ENCODE measurements at places on chromosomes 11 and 22.

- no peaks in the 10 kb centered on the region for H3K27me3 ChIP-seq
- peaks cover 2% of the 10 kb centered on the region for H3K4me1 ChIP-seq
- H3K36me3 ChIP-seq = no peaks in the 10 kb centered on the region
- DNase-seq = no peak
Observed at GRCh38 chr11:79150966-79151365, 289.9 kb downstream of the TENM4 start.

DNA sequence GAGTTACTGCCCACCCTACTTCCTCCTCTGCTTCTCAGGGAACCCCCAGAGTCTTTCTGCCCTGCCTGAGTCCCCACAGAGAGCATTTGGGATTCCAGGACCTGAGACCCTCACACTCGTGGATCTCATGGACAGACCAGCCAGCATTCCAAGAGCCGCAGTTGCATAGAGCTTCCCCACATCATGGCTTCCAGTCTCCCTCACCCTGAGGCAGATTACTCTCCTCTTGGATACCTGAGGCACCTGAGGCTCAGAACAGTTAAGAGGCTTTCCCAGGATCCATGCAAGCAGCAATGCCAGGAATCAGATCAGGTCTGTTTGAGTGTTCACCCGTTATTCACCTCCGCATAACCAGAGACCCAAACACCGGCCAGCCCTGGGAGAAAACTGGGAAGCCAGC, 102.2 kb downstream of the TRIM29 start:
- no peak overlapping the region for H3K27ac ChIP-seq
- no peak for DNase-seq
- H3K4me3 ChIP-seq = no peak overlapping the region
- no peaks in the 10 kb centered on the region for H3K4me1 ChIP-seq

GRCh38 chr11:32870676-32871075, 21.9 kb upstream of the QSER1 start:
- H3K4me1 ChIP-seq = no peaks in the 10 kb centered on the region
- no peak overlapping the region for H3K27ac ChIP-seq
- DNase-seq = no peak
- no peaks in the 10 kb centered on the region for H3K36me3 ChIP-seq

DNA sequence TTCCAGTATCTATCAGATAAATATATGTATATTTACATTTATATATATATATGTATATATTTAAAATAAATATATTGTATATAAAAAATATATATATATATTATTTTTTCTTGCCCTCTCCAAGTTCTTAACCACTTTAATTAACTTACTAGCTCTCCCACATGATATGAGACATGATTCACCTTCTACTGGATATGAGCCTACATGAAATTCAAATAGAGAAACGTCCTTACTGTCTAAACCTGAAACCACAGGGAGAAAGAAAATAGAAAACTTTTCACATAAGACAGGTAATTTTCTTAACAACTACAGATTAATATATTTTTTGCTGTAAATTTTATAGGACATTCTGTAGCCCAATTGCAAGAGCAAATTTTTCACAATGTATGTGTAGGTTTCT, 391.6 kb downstream of the ETS1 start:
- H3K4me3 ChIP-seq = no peak overlapping the region
- DNase-seq = no peak
- no peak overlapping the region for H3K27ac ChIP-seq
- H3K36me3 ChIP-seq = no peaks in the 10 kb centered on the region
- no peaks in the 10 kb centered on the region for H3K4me1 ChIP-seq

- no peaks in the 10 kb centered on the region for H3K4me1 ChIP-seq
- H3K4me3 ChIP-seq = no peak overlapping the region
- H3K36me3 ChIP-seq = no peaks in the 10 kb centered on the region
- peak overlapping the region; percentile 85 for H3K27ac ChIP-seq
- H3K27me3 ChIP-seq = no peaks in the 10 kb centered on the region
Observed at GRCh38 chr11:120314861-120315260, 10.2 kb upstream of the TLCD5 start.

DNA sequence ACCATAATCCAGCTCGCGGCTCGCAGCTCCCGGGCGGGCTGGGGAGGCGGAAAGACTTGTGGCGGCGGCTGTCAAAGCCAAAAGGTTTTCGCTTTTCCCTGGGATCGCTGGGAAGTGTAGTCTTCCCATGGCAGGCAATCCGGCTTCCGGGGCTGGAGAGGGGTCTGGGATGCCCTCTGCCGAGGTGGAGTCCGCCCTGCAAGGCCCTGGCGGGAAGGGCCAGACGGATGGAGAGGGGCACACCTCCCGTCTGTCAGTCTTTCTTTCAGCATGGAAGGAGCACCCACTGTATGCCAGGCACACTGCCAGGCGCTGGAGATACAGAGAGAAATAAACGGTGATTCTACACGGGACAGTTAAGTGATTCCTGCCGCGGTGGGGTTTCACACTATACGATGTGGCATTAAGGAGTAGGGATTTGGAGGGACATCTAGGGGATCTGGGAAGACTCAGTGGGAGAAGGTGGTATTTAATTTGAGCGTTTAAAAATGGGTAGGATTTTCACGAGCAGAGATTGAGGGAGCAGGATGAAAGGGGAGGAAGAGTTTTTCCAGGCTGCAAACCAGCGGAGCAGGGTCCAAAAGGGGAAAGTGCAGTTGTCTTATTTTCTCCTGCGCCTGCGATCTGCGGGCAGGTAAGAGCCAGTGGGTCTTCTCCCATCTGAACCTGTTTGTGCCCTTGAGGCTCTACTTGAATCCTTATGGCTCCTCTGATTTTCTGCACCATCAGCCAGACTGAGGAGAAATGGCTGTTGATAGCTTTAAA, at the start of gene BACE1:
Gene BACE1 (minus strand): TSS at position 60 of the 765 bp plus-strand sequence. CDS start 461 bp downstream, outside the sequence.
- no peaks in the 10 kb centered on the region for H3K36me3 ChIP-seq
- H3K27ac ChIP-seq = peak within 1 kb of the TSS; percentile 78
- peaks cover 40% of the 10 kb centered on the region for H3K4me1 ChIP-seq
- no peak for DNase-seq
- H3K4me3 ChIP-seq = peak within 1 kb of the TSS; percentile 90
- H3K27me3 ChIP-seq = no peaks in the 10 kb centered on the region

GRCh38 chr22:19105867-19106802, 16.1 kb downstream of the DGCR2 start:
- H3K4me1 ChIP-seq = peaks cover 20% of the 10 kb centered on the region
- H3K27me3 ChIP-seq = no peaks in the 10 kb centered on the region
- no peak overlapping the region for H3K4me3 ChIP-seq

DNA sequence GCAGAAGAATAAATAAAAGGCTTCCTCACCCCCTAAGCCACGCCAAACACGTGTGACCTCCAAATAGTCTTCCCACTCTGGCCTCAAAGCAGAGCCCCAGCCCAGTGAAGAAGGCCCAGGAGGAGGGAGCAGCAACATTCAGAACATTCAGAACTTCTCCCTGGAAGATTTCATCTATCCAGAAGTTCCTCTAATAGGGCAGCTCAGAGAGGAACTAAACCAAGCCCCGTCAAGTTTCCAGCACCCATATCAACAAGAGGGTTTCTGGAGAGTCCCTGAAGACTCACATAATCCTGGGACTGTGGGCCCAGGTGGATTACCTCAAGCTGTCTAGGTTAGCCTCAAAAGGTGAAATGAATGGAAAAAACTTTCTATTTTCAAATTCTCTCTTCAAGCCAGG, 39.4 kb downstream of the PC start:
- no peaks in the 10 kb centered on the region for H3K27me3 ChIP-seq
- no peak overlapping the region for H3K27ac ChIP-seq
- no peak overlapping the region for H3K4me3 ChIP-seq
- H3K4me1 ChIP-seq = peaks cover 12% of the 10 kb centered on the region
- H3K36me3 ChIP-seq = no peaks in the 10 kb centered on the region
- no peak for DNase-seq

- peaks cover 26% of the 10 kb centered on the region for H3K4me1 ChIP-seq
- H3K4me3 ChIP-seq = peak within 1 kb of the TSS; percentile 29
Observed at GRCh38 chr11:117796872-117797529, at the start of gene DSCAML1. DSCAML1 (minus strand) TSS chr11:117797216; CDS start chr11:117797079, 137 bp downstream.

- DNase-seq = no peak
- H3K36me3 ChIP-seq = no peaks in the 10 kb centered on the region
- H3K4me1 ChIP-seq = peaks cover 56% of the 10 kb centered on the region
- no peaks in the 10 kb centered on the region for H3K27me3 ChIP-seq
Observed at GRCh38 chr11:66891851-66892660, 35.2 kb downstream of the LRFN4 start.

DNA sequence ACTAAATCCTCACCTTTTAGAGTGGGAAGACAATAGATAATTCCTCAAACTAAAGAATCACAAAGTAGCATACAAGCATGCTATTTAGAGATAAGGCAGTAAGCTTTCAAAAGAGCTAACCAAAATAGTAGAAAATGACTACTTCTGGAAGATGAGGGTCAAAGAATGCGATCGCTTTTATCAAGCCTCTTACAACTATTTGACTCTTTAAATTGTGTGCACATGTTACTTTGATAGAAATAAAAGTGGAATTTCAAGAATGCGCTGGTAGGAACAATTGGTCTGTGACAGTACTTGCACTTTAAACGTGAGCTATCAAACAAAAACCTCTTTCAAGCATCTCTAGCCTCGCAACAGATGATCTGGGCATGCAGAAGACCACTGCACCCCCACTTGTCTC, 97.3 kb downstream of the COMMD9 start:
- DNase-seq = no peak
- no peak overlapping the region for H3K4me3 ChIP-seq
- no peak overlapping the region for H3K27ac ChIP-seq
- H3K27me3 ChIP-seq = no peaks in the 10 kb centered on the region
- H3K36me3 ChIP-seq = no peaks in the 10 kb centered on the region

DNA sequence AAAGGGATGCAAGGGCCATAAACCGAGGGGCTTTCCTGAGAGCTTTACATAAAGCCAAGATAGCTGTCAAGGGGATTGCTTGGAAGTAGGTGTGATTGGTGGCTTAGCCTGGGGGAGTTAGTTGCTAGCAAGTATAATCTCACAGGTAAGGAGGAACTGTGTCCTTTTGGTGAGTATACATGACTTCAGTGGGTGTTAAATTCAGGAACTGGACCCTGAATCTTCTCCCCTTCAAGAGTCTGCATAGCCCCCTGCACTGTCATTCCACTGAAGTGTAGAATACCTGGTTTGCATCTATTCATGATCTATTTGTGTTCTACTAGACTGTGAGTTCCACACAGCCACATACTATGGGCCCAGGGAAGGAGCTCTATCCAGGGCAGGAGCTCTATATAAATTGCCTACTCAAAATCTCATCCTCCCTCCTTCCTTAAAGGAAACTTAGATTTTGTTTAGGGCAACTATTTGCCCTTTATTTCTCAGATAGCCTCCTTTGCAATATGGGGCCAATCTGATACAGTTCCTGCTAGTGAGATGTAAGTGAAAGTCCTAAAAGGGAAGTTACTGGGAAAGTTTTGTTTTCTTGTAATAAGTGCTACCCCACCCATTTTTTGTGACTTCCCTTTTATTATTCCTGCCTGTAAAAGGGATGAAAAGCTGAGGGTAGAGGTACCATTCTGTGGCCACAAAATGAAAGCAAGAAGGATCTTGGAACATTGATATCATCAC, 120.5 kb downstream of the PGR start:
- no peaks in the 10 kb centered on the region for H3K36me3 ChIP-seq
- no peak overlapping the region for H3K27ac ChIP-seq
- DNase-seq = no peak
- H3K27me3 ChIP-seq = no peaks in the 10 kb centered on the region

GRCh38 chr11:66107600-66108510, 37.8 kb downstream of the PACS1 start:
- no peak overlapping the region for H3K27ac ChIP-seq
- DNase-seq = no peak
- H3K4me3 ChIP-seq = no peak overlapping the region

DNA sequence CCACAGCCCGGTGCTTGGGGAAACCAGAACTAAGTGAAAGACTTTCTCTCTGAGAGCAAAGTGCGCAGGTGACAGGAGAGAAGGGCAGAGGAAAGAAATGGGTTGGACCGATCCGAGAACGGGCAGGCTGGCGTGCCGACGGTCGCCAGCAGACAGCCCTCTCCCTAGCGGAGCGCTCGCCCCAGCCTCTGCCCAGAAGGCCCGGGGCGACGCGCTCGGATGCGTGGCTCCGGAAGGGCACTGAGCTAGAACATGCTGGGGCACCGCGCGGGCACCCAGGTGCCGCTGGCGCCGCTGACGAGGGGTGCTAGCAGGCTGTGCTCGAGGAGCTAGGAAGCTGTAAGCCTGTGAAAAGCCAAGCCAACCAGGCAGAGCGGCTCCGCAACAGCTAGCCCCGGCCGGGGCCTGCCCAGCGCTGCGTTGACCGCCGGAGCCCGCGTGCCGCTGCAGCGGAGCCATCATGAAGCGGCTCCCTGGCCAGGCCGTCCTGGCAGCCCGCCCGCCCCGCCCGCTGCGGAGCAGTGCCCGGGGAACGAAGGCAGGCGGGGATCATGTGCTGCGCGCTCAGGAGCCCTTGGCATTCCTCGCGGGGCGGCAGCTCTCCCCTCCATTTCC, 22.1 kb upstream of the RRAS2 start:
- peak overlapping the region; percentile 54 for H3K4me3 ChIP-seq
- no peak for DNase-seq
- H3K4me1 ChIP-seq = peaks cover 4% of the 10 kb centered on the region
- H3K27ac ChIP-seq = peak overlapping the region; percentile 58

- no peaks in the 10 kb centered on the region for H3K27me3 ChIP-seq
- DNase-seq = no peak
- no peak overlapping the region for H3K4me3 ChIP-seq
- no peak overlapping the region for H3K27ac ChIP-seq
Observed at GRCh38 chr22:46337870-46338269, 2.4 kb downstream of the TRMU start.

DNA sequence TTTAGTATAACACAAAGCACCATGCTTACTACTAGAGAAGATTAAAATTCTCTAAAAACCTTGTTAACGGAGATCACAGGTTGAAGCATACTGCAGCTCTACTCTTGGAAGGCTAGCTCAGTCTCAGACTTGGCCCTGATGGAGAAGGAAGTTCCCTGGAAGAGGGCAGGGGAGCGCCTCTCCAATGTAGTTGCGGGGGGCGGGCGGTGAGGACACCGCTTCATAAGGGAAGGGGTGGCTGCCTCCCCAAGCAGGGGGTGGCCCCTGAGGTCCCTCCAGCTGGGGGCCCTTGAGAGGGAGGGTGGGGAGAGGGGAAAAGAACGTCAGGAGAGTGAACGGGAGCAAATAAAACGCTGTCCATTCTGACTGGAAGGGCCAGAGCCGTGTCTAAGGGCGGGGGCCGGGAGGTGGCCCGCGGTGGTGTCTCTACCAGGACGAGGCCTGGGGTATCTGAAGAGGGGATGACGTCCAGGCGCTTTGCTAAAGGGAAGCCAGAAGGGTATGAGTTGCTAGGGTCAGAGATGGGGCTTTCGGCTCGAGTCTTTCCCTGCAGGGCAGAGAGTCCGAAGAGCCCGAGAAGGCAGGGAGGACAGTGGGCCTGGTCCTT, 553 bp upstream of the USP47 start:
- H3K27me3 ChIP-seq = no peaks in the 10 kb centered on the region
- no peaks in the 10 kb centered on the region for H3K36me3 ChIP-seq
- H3K27ac ChIP-seq = peak overlapping the region; percentile 100
- DNase-seq = no peak

- no peaks in the 10 kb centered on the region for H3K27me3 ChIP-seq
- H3K4me3 ChIP-seq = no peak overlapping the region
- H3K36me3 ChIP-seq = peaks cover 81% of the 10 kb centered on the region
- H3K27ac ChIP-seq = no peak overlapping the region
Observed at GRCh38 chr22:20740222-20740951, 33.5 kb upstream of the SERPIND1 start.

- DNase-seq = no peak
- no peaks in the 10 kb centered on the region for H3K27me3 ChIP-seq
- peak overlapping the region; percentile 36 for H3K27ac ChIP-seq
Observed at GRCh38 chr11:61071208-61071681, 31.0 kb upstream of the CD5 start.

- DNase-seq = no peak
- no peaks in the 10 kb centered on the region for H3K27me3 ChIP-seq
- no peak overlapping the region for H3K4me3 ChIP-seq
- H3K4me1 ChIP-seq = no peaks in the 10 kb centered on the region
- no peaks in the 10 kb centered on the region for H3K36me3 ChIP-seq
Observed at GRCh38 chr11:119491753-119492510, 69.0 kb upstream of the THY1 start.
